ENCODE measurements at places on chromosomes 7 and 10.

- H3K27me3 ChIP-seq = no peaks in the 10 kb centered on the region
- H3K4me3 ChIP-seq = no peak overlapping the region
- no peaks in the 10 kb centered on the region for H3K36me3 ChIP-seq
- no peak for DNase-seq
- no peaks in the 10 kb centered on the region for H3K4me1 ChIP-seq
These were observed 27.6 kb upstream of the MKRN1 start for GRCh38 chr7:140506788-140507464.

GRCh38 chr10:5575482-5576153, 50.9 kb downstream of the CALML3 start:
- no peak overlapping the region for H3K27ac ChIP-seq
- H3K4me1 ChIP-seq = peaks cover 6% of the 10 kb centered on the region
- H3K36me3 ChIP-seq = no peaks in the 10 kb centered on the region
- H3K27me3 ChIP-seq = peaks cover 11% of the 10 kb centered on the region
- DNase-seq = no peak

GRCh38 chr7:29588900-29589696, 25.5 kb downstream of the PRR15 start:
- no peaks in the 10 kb centered on the region for H3K27me3 ChIP-seq
- peaks cover 10% of the 10 kb centered on the region for H3K4me1 ChIP-seq
- H3K4me3 ChIP-seq = peak overlapping the region; percentile 71
- no peak for DNase-seq

DNA sequence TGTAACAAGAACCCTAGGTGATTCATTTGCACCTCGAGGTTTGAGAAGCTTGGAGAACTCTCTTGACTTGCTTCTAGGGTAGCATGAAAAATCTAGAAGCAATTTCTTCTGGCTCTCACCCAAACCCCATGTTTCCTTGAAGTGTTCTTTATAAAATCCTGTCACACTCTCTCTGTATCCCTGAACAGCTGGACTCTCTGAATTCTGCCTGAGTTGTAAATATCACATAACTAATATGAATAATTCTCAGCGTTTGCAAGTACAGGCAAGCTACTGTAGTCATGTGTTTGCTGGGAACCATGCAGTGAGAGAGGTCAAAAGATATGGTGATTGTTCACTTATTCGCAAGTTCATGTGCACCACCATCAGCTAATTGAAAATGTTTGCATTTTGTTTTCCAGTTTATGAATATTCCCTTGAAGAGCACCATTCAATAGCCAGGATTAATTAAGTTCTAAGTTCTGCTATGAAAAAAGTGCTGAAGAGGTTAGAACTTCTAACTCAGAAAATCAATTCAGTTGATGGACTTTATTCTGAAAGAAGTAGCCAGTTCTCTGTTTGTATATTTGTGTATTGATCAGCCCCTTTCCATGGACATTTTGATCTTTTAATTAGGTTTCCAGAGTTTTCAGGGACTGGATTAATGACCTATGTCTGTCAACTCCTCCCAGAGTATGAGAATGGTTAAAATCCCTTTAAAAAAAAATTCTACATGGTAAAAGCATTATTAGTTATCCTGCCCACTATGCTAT, 243.0 kb downstream of the PLXDC2 start:
- H3K36me3 ChIP-seq = no peaks in the 10 kb centered on the region
- H3K27ac ChIP-seq = no peak overlapping the region
- H3K4me1 ChIP-seq = no peaks in the 10 kb centered on the region
- H3K4me3 ChIP-seq = no peak overlapping the region

Measured in stimulated activated naive B cell treated with anti-CD40 and anti-IgM and Interleukin-4, amounts not matched to agents 10 μg/mL and 1 μg/mL and 100 μg/mL, for 72 hours (primary cell).